ENCODE measurements at places on chromosomes 13 and 19.

DNA sequence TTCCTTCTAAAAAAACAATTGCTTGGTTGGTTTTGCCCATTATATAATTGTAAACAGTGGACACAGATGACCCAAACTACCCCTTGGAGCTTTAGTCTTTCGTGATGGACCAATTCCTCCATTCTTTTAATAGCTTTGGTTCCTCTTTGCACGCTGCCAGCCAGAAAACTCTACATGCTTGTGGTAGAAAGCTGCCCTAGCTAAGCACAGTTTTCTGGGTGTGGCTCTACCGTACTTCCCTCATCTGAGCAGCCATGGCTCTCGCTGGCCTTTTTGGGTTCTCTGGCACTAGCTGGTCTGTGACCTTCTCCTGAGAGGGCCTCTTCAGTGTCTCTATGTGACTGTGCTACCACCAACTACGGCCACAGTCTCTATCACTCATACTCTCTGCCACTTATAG is 29.9 kb upstream of the CEBPA start:
- no peak for DNase-seq

DNA sequence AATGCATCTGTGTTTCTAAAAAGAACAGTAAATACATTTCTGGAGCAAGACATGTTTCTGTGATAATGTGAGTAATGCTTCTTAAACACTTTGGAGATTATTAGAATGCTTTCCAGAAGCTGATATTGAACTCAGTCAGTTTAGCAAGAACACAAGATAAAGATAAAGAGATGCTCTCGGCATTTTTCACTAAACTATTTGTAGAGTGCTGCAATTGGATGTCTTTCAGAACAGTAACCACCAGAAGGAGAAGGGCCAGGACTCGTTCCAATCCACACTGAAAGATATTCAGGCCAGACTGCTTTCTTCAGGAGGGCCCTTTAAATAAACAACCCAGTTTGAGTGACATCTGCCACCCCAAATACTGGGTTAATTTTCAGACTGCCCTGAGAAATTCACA is 456.0 kb downstream of the TBC1D4 start:
- DNase-seq, result no peak

GRCh38 chr13:98171900-98172589 is 5.0 kb downstream of the RNF113B start:
- DNase-seq, result peak; percentile 72

DNA sequence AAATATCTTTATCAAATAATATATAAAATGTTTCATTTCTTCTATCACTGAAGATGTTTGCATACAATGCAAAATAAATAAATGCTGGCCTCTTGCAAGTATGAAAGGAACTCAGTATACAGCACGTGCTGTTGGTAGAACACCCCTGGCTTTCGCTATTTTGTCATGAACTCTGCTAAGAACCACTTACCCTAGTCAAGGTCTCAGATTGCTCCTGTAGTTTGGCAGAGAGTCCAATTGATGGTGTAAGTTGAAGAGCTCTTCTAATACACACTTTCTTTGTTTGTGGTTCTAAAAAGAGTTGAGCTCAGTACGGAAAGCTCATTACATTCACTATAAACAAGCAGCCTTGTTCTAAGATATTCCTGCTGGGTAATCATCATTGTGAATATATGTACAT is 1258.9 kb downstream of the EFNB2 start:
- DNase-seq, result no peak

DNA sequence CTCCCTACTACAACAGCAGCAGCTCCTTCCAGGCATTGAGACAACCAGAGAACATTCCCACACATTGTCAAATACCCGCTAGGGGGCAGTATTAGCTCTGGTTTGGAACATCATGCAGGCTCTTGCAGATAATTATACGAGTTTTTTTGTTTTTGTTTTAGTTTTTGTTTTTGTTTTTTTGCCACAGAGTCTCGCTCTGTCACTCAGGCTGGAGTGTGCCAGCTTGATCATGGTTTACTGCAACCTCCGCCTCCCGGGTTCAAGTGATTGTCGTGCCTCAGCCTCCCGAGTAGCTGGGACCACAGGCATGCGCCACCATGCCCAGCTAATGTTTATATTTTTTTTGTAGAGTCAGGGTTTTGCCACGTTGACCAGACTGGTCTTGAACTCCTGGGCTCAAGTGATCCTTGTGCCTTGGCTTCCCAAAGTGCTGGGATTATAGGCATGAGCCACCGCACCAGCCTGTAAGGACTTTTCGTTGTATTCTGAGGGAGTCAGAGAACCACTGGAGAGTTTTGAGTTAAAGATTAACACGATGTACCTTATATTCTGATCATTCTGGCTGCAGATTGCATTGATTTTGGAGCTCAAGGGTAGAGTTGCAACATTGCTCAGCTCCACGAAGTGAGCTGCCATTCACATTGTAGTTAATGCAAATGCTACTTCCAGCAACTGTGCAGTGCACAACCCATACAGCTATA is 41.7 kb upstream of the CEACAM20 start:
- peak; percentile 70 for DNase-seq

DNA sequence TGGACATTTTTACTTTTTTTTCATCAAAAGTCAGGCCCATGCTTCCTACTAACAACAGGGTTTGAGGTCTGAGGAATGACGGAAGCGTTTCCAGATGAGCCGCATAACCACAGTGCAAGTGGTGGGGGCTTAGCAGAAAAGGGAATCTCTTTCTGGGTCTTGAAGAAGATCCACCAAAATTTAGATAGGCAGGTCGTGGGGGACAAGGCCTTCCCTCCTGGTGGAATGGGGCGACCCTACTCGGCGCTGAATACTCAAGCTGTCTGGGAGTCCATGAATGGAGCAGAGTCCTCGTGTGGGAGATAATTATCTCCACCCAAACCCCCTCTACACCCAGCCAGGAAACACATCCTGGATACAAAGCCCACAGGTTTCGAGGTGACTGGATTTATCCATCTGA is 36.9 kb downstream of the CARS2 start:
- DNase-seq, result no peak

DNA sequence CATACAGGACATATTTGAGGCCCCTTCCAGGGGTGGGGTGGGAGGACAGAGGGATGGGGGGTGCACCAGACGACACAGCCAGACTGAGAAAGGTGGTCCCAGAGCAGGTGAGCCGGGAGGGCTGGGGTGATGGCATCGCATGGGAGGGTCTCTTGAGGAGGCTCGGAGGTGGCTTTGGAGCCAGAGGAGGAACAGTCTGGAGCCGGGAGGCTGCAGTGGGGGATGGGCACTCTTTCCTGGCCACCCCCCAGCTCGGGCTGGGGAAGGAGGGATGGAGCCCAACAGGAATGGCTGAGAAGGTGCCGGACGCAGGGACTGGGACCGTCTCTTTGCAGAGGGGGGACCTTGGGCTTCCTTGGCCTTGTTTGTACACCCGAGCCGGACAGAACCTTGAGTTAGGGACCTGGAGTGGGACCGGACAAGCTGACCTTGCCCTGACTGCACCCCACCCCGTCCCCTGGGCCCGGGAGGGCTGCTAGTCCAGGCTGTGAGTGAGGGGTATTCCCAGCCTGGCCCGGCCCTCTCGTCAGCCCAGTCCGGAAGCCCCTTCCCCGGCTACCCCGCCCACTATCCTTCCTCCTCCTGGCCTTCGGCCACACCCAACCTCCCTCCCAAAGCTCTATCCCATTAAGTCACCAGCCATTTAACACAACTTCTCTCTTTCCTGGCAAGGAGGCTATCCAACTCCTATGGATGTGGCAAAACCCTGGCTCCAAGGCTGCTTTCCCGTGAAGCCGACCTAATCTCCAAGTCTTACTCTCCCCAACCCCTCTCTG is 816 bp upstream of the TBXA2R start:
- DNase-seq, result no peak

- DNase-seq, result no peak
Measured at GRCh38 chr19:51800473-51801244, 5.7 kb downstream of the FPR3 start.

DNA sequence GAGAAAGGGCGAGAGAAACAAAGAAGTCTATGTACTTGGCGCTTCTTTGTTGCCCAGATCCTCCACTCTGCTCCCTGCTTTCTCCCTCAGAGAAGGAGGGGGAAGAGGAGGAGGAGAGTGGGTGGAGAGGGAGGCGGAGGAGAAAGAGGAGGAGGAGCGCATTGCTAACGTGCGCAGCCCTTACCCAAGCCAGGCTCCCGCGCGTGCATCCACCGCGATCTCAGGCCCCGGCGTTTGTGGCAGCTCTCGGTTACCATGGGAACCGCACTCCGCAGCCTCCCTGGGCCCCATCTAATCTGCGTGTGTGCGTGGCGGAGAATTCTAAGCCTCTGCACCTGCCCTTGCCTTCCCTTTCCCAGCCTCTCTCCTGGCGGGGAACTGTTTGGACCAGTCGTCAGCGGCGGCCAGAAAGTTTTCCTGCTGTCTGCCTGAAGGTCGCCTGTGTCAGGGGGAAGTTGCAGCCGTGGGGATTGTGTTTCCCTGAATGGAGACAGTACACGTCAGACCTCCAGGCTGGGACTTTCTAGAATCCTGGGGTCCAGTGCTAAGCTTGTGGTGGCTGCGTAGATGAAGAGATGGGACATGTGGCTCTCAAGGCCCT is at the start of gene ERICH6B:
Gene ERICH6B (minus strand): TSS at position 239 of the 601 bp plus-strand sequence. CDS start 18,734 bp downstream, outside the sequence.
- DNase-seq, result no peak

GRCh38 chr19:48560095-48560530 is 8.1 kb downstream of the SULT2B1 start:
- DNase-seq, result peak; percentile 27

DNA sequence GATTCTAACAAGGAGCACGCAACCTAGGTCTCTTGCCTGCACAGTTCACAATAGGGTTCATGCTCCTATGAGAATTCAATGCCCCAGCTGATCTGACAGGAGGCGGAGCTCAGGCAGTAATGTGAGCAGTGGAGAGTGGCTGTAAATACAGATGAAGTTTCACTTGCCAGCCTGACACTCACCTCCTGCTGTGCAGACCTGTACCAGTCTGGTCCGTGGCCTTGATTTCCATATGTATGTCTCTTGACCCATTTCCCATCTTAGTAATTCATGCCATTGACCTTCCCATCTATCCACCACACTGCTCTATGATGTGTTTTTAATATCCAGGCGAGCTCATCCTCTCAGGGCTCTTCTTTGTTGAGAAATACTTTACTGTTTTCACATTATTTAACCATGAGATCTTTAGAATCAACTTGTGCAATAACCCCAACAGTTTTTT is 95.2 kb downstream of the LRCH1 start:
- peak; percentile 61 for DNase-seq

DNA sequence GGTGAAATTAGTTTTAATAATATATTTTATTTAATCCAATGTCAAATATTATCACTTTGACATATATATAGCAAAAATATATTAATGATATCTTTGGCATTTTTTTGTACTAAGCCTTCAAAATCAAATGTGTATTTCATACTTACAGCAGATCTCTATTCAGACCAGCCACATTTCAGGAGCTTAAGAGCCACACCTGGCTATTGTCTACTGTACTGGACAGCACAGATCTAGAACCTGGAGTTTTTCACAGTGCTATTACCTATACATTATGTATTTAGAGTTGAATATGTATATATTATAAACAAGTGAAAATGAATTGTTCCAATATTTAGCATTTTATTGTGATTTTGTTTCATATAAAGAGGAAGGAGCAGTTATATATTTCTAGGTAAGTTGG is 486.3 kb downstream of the DIAPH3 start:
- no peak for DNase-seq

GRCh38 chr19:2376784-2377519 is 16.9 kb downstream of the TMPRSS9 start:
- DNase-seq, result no peak

- peak; percentile 85 for DNase-seq
Measured at GRCh38 chr19:49546825-49547565, 19.2 kb downstream of the RCN3 start.

DNA sequence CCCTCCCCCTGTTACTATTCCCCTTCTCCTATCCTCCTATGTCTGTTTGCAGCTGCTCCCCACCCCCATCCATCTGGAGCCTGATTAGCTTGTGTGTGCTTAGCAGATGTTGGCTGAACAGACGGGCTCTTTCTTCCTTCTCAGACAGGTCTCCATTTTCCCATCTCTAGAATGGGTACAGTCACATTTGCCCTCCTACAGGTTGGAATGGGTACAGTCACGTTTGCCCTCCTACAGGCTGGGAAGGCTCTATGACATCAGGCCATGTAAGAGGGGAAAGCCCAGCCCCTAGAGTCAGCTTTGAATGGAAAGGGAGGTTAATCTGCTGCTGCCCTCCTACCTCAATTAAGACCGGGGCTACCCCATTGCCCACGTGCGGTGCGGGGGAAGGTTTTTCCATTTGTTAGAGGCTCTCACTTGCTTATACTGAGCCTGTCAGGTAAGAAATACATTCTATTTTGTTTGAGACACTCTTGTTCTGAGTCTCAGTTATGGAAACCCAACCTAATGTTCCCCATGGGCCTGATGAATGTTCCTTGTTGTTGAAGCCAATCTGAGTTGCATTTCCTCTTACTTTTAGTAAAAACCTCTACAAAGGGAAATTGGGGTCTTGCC is 2.2 kb upstream of the CLEC17A start:
- no peak for DNase-seq

GRCh38 chr13:27980280-27980998 is 8.1 kb downstream of the URAD start:
- no peak for DNase-seq

GRCh38 chr19:17244618-17245534 is 843 bp downstream of the NR2F6 start:
- DNase-seq, result no peak

DNA sequence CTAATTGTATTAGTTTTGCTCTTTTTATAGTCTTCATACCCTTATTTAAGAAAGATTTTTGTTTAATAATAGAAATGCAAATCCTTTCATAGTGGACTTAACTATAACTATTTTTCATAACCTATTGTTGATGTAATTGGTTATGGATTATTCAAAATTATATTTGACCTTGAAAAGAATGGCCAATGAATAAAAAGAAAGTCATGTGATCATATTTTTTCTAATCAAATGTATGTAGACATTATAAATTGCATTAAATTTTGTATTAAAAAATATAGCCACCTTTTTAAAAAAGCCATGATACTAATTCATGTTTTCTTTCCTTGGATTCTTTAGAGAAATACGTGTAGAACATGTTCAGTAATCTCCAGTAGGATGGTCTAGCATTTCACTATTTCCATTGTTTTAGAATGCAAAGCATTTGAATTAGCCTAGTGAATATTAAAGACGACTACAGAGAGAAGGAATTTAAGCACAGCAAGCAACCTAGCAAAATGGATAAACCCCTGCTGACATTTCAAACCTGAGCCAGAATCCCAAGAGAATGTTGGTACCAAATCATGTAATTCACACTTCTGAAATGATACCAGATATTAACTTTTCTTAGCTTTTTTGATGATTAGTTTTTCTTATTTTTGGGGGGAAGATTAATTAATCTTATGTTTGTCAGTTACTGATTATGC is 1297.4 kb upstream of the MIR17HG start:
- no peak for DNase-seq

DNA sequence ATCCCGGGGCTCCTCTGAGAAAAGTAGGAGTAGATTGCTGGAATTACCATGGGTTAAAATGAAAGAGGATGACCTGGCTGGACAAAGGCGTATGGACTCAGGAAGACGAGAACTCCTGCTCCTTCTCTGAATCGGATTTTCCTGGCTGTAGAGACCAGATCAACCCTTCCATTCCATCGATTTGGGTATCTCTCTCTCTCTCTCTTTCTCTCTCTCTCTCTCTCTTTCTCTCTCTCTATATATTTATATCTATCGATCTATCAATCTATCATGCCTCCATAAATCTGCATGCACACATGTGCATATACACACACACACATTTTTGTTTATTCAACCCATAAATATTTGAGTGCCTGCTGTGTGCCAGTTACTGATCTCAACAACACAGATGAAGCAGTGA is 234.9 kb downstream of the LMO7 start:
- no peak for DNase-seq

Data from ACHN (cell line).